ENCODE measurements at places on chromosomes 12 and 14.

- no peak for DNase-seq
Measured at GRCh38 chr14:104561632-104562495, 17.7 kb upstream of the C14orf180 start.

DNA sequence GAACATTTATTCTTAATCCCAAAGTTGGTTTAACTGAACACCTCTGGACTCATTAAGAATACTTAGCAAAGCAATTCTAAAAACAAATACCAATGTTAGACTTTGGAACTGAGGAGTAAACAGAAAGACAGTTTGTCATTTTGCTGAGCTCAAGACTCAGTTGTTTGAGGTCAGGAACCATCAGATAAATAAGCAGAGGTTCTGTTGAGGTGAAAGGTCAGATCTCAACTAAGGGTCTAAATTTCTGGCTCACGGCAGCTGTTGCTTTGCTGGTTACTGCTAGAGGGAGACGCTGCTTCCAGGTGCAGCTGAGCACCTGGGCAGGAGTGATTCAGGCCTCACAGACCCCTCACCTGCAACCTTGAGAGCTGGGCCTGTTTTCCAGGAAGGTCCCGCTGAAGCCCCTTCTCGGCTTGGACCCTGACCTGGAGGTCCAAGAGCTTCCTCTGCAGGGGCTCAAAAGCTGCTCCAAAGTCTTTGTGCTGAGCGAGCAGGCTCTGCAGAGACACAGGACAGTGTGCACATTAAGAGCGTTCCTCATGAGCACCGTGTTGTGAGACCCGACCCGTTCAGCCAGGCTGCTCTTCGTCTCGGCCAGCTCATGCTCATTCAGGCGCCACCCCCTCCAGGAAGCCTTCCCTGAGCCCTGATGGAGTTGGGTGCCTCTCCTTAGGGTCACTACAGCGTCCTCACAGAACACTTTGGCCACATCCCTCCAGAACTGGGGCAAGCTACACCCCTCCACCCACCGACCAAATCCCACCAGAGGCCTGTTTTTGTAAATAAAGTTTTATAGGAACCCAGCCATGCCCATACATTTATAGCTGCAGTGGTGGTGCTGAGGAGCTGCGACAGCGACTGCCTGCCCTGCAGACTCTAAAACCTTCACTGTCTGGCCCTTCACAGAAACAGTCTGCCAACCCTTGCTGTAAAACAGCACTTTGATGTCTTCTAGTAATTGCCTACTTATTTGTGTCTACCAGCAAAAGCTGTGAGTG, 72.0 kb downstream of the SYNE3 start:
- no peak for DNase-seq

DNA sequence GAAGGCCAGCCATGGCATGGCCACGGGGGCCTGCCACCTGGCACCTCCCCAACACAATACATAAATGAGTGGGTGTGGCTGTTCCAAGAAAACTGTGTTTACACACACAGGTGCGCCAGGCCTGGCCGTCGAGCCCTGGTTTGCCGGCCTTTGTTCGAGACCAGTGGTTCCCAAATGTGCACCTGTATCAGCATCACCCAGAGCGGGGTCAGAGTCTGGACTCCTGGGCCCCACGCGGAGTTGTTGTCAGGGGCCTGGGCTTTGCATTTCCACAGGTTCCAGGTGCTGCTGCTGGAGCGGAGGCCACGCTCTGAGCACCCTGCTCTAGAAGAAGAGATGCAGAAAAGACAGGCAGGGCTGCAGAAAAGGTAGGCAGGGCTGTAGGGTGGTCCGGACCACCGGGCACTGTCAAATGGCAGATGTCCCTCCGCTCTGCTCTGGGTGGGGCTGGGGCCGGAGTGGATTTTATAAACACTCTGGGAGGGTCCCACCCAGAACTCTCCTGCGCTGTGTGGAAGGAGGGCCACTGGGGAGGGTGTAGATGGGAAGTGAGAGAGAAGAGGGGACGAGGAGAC, 4.2 kb upstream of the ASPG start:
- no peak for DNase-seq

GRCh38 chr12:110005319-110005973, 6.2 kb downstream of the ANKRD13A start:
- no peak for DNase-seq

DNA sequence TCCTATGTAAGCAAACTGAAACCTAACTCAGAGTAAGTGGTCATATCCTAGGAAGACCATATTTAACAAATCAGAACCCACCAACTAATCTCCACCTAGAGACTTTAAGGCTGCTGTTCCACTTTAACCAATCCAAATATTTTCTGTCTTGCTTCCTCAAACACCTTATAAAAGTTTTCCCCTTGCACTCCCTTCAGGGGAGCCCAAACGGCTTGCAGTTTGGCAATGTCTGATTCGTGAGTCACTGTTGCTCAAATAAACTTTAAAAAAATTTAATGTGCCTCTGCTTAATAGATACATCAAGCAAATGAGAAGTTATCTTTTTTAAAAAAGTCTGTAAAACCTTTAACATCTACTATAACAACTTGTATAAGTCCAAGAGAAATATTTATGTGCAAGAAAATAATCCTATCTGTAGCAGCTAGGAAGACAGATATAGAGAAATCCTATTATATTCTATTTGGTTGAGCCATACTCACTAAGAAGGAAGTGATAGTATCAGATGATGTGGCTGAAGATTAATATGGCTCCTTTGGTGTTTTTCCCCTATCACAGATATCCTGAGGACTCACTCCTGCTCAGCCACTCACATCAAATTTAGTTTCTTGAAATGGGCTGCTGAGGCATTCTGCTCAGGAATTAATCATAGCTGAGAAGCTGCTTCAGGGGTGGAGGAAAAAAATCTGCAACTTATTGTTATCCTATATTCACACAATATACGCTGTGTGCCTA, 65.1 kb upstream of the DUSP6 start:
- DNase-seq: no peak

DNA sequence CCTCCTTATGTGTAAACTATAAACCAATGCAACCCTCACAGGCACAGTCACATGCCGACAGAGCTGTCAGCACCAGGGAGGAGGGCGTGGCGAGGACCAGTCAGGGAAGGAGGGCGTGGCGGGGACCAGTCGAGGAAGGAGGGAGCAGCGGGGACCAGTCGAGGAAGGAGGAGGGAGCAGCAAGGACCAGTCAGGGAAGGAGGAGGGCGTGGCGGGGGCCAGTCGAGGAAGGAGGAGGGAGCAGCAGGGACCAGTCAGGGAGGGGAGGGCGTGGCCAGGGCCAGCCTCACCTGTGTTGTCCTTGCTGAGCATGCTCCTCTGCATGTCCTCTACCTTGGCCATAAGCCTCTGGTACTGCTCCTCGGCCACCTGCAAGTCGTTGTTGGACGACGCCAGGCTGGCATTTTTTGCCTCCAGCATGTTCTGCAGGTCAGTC, 24.2 kb downstream of the GOLGA3 start:
- DNase-seq: peak; percentile 26

- no peak for DNase-seq
Measured at GRCh38 chr14:32724867-32725471, 213.7 kb upstream of the NPAS3 start.

- DNase-seq: peak; percentile 69
Measured at GRCh38 chr12:116818341-116818856, 62.8 kb downstream of the HRK start.

DNA sequence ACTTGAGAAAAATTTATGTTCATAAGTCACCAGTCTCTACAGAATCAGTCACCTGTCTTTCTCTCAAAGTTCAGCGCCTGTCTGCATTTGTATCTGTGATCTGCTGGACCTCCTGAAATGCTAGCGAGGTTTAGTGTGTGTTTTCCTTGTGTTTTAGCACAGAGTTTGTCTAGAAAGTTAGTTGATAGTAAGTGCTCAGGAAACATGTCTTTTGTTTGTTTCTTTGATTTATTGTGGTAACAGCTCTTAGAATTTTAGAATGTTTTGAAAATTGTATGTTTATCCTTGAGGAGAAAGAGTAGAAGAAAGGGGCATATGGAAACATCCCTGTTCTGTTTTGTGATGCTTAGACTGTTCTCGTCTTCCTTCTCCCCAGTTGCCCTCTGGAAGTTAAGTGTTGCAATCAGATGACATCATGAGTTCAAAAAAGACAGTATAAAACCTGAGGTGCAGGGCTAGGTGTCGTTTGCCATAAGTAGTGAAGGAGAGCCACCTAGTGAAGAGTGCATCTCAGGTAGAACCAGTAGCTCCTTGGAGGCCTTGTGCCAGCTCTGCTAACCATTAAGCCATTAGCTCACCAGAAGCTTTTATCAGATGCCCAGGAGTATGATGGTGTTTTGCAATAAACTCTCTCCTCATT, 44.8 kb downstream of the FBXW8 start:
- peak; percentile 20 for DNase-seq

DNA sequence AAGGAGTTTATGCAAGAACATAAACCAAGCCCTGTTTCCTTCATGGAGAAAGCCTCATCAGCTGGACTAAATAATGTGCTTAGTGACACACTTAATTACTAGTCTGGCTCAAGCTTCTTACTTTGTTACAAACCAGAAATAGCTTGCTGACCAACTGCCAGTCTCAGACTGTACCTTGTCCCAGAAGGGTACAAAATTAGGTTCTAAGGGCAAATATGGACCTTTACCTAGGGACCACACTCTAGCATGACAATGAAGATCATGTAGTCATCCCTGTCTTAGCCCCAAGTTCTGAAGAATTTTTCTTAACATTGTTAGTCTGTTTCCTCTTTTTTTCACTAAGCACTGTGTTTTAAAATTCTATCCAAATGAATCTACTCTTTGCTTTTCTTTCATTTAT, 2.2 kb downstream of the AMN1 start:
- no peak for DNase-seq

DNA sequence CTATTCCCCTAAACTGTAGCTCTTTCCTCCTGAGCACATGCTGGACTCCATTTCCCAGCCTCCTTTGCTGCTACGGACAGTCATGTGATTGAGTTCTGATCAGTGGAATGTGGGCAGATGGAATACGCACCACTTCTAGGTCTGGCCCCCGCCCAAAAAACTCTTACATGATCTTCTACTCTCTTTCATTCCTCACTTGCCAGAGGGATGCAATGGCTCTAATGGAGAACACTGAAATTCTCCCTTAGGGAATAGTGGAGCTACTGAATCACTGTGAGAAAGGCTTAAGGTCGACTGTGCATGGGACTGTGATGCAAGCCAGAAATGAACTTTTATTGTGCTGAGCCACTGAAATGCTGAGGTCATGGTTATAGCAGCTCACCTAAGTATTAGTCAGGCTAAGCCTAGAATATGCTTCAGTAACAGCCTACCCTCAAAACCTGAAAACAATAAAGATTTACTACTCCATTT, 13.0 kb upstream of the TMED2 start:
- DNase-seq: peak; percentile 24

- DNase-seq: no peak
Measured at GRCh38 chr12:16880864-16881285, 274.9 kb upstream of the LMO3 start.

- DNase-seq: peak; percentile 95
Measured at GRCh38 chr12:96401076-96401871, 1.0 kb upstream of the CDK17 start.

GRCh38 chr12:109131154-109132050, 15.0 kb downstream of the ACACB start:
- DNase-seq: no peak

DNA sequence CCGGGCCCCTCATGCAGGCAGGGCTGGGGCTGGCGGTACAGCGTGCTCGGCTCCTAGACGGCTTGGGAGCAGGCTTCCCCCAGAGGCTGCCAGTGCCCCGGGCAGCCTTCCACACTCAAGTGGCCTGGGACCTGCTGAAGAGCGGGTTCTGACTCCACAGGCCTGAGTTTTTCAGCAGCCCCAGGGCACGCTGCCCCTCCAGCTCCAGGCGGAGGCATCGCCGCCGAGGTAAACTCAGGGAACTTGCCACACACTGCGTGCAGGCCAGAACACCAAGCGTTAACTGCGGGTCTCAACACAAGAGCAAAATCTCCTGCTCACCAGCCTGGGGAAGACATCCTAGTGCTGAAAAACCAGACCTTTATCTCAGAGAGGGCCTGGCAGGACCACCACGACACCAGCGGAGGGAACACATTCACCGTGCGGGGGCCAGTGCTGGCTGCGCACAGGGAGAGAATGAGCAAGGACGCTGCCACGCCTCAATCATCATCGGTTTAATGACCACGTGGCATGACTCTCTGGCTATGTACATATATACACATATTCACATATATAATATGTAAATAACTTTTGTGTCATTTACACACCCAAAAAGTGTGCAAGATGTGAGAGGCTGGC, 21.3 kb downstream of the PSMC1 start:
- DNase-seq: no peak

GRCh38 chr12:48969833-48970701, 1.5 kb downstream of the WNT10B start:
- DNase-seq: peak; percentile 37

GRCh38 chr14:102264775-102265174, 40.2 kb downstream of the MOK start:
- DNase-seq: no peak

- DNase-seq: no peak
Measured at GRCh38 chr14:23612354-23612732, 23.8 kb upstream of the DHRS2 start.

DNA sequence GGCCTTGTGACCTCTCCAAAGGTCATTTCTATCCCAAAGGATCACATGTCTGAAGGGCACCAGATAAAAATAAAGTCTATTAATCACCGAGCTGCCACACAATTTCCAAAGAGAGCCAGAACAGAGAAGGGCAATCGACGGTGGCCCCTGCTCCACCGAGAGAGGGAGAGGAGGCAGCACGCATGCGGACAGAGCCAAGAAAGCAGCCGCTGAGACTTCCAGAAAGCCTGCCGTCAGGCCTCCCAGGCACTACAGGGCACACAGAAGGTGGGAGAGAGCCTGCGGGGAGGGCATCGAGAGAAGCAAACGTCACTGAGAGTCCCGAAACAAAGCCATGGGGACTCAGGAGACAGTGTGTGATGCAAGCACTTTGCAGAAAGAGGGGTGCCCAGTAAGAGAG, 182.0 kb downstream of the DPF3 start:
- no peak for DNase-seq

DNA sequence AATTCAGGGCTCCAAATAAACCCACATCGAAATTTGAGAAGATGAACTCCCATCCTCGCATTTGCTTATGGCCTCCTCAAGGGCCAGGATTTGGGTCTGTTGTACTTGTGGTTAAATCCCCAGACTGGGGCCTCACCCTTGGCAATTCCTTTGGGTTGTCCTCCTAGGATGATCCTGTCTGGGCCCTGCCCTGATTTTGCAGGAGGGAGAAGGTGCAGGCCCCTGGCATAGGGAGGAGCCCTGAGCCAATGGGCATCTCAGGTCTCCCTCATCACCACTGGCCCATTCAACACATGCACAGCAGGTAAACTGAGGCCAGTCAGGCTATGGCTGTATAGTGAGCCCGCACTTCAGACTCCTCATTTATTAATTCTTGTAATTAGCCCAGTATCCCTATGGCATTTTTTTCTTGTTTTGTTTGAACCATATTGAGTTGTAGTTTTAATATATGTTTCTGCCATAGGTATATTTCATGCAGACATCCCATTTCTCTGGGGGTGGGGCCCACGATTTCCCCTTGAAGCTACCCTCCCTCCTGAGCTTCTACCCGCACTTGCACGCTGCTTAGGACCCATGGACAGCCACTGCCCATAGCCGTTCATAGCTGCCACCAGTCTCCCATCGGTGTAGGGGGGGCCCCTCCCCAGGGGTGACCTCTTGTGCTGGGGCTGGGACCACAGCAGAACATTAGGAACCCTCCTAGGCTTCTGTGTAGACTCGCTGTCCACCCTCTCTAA, 67.1 kb upstream of the DDX11 start:
- no peak for DNase-seq

All from hematopoietic multipotent progenitor cell treated with erythropoietin and hydrocortisone succinate and interleukin-3 and kit ligand, for 6 days (in vitro differentiated cells).